ENCODE measurements at places on chromosomes 2 and 18.

GRCh38 chr2:424306-425171, 136.6 kb upstream of the ALKAL2 start:
- no peak for DNase-seq

- DNase-seq: no peak
Measured at GRCh38 chr2:113896791-113897190, 6.9 kb downstream of the ACTR3 start.

DNA sequence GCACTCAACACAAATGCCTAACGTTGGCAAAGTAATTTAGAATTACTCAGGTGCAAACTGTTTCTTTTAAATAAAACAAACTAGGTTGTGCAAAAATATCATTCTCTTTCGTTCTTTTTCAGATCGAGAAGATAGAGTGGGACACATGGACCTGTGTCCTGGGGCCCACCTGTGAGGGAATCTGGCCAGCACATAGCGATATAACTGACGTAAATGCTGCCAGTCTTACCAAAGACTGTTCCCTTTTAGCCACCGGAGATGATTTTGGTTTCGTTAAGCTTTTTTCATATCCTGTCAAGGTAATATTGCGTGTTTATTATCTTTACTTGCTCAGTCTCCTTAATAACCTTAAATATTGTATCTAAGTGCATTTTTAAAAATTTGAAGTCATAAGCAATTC, 133.6 kb downstream of the RTN4 start:
- no peak for DNase-seq

DNA sequence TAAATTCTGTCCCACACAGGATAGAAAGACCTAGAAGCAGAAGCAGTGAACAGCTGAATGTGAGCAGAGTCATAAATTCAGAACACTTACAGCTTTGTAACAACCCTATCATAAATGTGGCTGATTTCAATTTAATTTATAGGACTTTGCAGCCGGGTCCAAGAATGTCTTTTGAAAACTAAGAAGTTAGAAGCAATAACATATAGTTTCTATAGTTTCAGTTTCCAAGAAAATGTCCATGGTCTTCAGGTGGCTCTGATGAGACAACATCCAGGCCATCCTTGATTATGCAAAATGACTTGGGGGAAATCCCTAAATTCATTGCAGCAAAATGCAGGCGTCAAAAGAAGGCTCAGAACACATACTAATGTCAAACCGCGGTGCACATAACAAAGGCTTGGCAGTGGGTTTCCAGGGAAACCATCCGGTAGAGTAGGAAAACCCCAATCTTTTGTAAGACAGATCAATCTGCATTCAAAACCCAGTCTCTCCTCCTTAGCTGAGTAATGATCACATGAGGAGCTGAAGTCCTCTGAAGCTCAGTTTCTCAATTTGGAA, 442.2 kb upstream of the ID2 start:
- DNase-seq: peak; percentile 64

DNA sequence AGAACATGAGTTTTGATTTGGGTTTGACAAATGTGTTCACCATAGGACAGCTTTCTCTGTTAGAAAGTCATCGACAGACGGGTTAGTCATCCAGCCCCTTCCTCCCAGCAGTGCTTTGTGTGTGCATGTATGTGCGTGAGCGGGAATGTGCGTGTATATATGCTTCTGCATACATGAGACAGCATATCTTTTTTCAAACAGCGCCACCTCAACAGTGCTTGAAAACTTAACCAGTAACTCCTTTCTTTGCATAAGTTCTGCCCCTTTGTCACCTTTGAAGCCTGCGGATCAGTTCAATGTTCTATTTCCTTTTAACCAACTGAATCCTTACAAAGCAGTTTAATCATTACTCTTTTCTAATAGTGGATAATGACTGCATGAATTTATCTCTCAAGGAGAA, 351.4 kb downstream of the LPIN1 start:
- no peak for DNase-seq

- no peak for DNase-seq
Measured at GRCh38 chr2:179613701-179614100, 247.7 kb downstream of the ZNF385B start.

DNA sequence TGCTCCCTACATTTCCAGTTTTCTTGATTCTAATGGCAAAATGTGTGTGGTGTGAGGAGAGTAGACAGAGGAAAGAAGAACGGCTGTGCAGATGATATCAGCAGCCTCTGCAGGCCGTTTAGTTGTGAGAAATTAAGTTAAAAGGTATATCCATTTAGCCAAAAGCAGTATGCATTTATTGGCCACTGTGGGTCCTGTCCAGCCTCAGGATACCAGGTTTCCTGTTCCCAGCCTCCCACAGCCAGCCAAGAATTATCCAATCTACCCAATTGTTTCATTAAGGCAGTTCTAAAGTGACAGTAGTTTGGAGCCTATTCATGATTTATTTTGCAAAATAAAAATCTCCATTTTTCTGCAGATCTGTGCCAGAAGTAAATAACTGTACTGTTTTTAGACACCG, 107.5 kb downstream of the TMEM18 start:
- no peak for DNase-seq

DNA sequence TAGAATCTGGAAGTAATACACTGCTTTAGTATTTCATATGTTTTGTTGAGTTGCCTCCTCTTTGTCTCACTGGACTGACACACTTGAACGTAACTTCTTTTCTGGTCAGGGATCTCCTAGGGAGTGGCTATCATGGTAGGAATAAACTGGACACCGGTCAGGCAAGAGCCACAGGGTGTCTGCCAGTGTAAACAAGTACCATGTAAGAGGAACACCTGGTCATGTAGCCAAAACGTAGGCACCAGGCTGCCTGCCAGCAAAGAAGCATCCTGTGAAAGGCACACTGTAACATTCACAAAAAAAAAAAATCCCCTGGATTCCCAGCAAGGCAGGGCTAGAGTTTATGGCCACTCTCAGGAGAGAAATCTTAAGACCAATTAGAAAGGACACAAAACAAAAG, 372.8 kb upstream of the RND3 start:
- DNase-seq: no peak

- no peak for DNase-seq
Measured at GRCh38 chr2:45984896-45985473, 312.2 kb upstream of the EPAS1 start.

GRCh38 chr2:182951948-182952663, 85.7 kb upstream of the FRZB start:
- DNase-seq: peak; percentile 5

- peak; percentile 2 for DNase-seq
Measured at GRCh38 chr18:9900699-9901098, 13.1 kb upstream of the VAPA start.

- no peak for DNase-seq
Measured at GRCh38 chr2:102977426-102978090, 215.7 kb downstream of the TMEM182 start.

- DNase-seq: no peak
Measured at GRCh38 chr2:96733931-96734330, 5.9 kb downstream of the LMAN2L start.

GRCh38 chr2:190607014-190607597, 41.8 kb upstream of the NAB1 start:
- DNase-seq: no peak

DNA sequence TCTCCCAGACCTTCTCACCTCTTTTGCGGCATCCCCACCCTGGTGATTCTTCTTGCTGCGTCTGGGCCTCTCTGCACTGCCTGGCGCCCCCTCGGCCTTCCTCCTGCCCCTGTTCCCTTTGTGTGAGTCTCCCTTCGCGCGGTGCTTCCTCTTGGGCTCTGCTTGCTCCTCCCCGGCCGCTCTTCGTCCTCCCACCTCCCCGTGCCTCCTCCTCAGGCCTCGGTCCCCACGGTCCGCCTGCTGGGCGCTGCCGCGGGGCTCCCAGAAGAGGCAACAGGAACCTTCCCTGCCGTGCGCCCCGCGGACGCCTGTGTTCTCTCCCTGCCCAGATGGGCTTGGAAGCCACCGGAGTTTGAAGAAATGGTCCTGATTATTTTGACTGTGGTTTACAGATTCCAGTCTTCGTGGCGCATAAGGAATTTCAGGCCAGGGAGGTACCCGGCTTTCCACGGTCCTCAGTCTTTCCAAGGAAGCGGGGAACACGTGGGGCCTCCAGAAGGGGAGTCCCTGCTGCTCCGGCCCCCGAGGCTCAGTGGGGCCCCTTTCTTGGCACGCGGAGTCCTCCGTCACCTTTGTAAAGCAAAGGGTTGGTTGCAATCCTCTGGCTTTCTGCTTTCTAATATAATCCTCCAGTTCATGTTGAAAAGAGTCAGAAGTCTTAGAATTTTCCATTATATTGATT, 13.1 kb downstream of the RNU2-63P start:
- DNase-seq: no peak

DNA sequence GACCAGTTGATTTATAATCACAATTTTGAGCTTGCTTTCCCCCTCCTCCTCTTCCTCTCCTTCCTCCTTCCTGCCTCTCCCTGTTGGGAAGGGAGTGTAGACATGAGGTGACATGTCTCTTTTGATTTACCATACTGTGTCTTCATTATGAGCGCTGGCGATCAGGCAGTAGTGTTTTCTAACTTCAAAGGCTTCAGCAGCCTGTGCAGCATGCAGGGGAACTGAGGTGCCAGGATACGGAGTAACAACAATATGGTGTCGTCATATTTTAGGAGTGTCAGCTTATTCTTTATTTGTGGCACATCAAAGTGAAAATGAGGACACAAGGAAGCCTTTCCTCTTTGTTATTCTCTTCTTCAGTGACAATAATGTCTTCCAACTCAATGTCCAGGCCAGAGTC, 864.2 kb downstream of the SLC4A3 start:
- no peak for DNase-seq

GRCh38 chr18:63553081-63553480, 10.9 kb downstream of the SERPINB12 start:
- DNase-seq: no peak

DNA sequence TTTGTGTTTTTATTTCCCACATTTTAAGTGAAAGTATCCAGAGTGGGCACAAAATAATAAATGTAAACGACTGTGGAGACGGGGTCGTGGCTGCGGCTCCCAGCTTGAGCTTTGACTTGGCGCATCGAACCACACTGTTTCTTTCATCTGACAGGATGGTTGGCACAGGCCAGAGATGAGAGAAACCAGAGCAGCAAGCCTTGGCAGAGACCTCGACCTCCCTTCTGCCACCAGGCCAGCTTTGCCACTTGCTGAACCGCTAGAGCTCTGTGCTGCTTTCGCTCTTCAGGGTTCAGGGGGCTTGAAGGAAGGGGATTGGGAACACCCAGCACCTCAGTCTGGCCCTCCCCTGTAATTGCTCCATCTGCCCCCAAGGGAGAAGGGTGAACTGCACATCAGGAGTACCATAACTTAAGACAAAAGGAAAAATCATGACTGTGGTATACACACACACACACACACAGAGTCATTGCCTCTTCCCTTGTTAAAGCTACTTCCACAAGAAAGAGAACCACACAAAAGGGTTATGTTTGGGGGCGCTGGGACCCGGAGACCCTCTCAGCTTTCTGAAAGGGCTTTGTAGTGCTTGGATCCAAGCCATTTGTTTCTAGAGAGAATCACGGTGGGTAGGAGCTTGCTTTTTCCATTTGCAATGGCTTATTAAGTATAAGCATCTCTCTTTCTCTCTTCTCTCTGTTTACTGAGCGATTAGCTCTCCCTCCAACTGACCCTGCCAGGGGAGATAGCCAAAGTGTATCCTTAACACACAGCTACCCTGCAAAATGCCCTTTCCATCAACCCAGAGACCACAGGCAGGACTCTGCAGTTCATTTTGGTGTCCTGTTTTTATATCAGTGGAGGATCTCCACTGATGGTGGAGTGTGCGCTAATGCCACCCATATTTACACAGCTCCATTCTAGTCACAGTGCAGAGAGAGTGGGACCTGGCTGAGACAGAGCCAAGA, 23.0 kb downstream of the POU3F3 start:
- no peak for DNase-seq

GRCh38 chr2:222355860-222356259, 57.1 kb upstream of the PAX3 start:
- no peak for DNase-seq
